ENCODE measurements at places on chromosomes 11 and 22. TPM values are rescaled to one million over a fixed set of nuclear protein-coding genes. Genes with fewer than 3 reads are reported as not detected.

- no peak for DNase-seq
Observed at GRCh38 chr11:78020246-78020645, 2.8 kb downstream of the KCTD14 start.

- no peak for DNase-seq
Observed at GRCh38 chr11:47464483-47464882, 15.5 kb upstream of the RAPSN start.

DNA sequence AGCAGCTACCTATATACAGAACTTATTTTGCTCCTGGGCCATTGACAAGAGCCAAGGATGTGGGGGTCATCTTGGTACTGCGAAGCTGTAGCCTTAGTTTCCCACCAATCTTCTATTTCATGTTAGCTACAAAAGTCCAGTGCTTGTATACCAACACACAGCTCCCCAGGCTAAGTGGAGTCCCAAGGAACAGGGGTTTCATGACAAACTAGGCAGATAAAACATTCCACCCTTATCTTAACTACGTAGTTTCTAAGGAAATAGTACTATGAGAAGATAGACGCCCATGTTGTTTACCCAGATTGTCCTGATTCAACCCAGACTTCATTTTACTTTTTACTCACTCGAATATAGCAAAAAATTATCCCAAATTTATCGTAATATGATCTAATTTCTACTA is 218.5 kb downstream of the DYNC2H1 start:
- DNase-seq = no peak

- no peak for DNase-seq
Observed at GRCh38 chr11:11244470-11245080, 108.5 kb downstream of the CSNK2A3 start.

DNA sequence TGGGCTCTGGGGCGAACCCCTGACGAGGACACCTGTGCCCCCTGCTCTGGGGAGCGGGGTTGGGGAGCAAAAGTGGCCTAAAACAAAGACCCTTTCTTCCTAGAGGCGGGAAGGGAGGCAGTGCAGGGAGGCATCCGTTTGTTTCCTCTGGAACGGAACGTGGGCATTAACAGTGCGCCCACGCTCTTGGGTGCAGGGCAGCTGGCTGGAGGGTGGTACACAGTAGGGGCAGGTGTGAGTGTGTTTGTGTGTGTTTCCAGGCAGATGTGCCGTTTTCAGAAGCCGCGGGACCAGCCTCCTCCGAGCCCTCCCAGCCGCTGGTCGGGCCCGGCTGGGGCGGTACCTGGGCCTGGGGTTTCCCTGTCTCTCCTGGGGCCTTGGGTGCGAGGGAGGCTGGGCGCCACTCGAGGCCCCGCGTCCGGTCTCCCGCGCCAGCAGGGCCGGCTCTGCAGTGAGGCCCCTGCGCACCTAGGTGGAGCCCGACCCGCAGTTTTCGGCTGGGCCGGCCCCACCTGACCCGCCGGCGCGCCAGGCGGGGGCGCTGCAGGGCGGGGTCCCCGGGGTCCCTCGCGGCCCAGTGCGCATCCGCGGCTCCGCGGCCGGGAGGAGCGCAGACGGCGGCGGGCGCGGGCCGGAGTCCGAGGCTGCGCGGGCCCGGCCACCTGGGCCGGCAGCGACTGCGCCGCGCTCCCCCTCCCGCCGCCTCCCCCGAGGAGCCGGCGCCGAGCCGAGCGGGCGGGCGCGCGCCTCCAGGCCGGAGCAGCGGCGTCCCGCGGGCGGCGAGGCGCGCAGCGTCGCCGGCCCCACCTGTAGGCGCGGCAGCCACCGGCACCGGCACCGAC is 1252.7 kb downstream of the BRD1 start:
- DNase-seq = peak; percentile 73

DNA sequence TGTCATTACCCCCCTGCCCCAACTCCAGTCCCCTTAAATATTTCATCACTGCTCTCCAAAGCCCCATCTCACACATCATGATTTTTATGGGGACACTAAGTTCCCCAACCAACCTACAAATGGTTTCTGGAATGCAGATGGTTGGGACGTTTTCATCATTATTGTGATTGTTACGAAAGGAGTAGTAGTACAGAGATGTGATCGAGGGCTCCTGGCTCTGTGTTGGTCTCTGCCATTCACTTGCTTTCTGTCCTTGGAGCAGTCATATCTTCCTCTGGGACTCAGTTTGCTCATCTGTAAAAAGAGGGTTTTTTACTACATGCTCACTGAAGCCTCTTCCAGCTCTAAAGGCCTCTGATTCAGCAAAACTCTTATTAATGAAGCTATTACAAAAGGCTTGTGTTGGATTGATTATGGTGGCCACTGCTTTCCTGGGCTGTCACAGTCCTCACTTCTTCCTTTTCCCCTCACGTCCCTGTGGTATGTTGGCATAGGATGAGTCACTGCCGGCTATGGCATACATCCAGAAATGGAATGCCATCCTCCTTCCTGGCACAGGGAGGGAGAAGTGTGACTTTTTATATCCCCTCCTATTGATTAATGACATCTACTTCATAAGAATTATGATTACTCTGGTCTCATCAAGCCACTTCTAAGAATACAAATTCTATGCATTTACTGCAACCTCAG is 593.7 kb downstream of the METTL15 start:
- no peak for DNase-seq

DNA sequence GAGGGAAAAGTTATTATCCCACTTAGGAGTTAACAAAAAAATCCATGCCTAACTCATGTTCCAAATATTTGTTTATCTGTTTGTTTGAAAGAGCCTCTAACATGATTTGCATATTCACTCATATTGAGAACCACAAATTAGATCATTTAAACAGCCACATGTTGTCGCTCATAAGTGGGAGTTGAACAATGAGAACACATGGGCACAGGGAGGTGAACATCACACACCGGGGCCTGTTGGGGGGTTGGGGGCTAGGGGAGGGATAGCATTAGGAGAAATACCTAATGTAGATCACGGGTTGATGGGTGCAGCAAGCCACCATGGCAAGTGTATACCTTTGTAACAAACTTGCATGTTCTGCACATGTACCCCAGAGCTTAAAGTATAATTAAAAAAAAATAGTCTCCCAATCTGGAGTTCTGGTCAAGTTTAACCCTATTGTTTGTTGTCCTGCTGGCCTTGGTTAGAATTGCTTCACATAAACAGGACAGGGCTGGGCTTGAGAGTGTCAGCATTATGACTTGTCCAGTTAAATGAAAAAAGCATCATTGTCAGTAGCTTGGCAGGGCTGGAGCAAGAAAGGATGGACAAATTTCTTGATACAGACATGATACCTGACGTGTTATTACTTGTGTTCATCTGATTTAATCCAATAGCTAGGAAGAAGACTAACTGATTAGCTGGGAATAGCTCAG is 57.8 kb upstream of the PSMA1 start:
- DNase-seq = no peak

GRCh38 chr11:26483108-26483507 is 89.0 kb downstream of the MUC15 start:
- DNase-seq = no peak

DNA sequence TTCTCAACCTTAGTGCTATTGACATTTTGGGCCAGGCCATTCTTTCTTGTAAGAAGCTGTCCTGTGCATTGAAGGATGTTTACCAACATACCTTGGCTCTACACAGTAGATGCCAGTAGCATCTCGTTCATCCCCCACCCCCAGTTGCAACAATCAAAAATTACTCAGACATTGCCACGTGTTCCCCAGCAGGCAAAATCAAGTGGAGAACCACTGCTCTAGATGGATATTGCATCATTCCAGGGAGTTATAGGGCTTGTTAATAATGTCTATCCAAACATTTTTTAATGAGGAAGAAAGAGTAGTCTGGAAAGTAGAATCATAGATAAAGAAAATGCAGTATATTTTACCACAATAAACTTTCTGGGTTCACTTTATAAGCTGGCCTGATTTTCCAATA is 64.1 kb downstream of the PRMT3 start:
- DNase-seq = no peak

- DNase-seq = no peak
Observed at GRCh38 chr11:116421529-116422185, 351.1 kb downstream of the BUD13 start.

GRCh38 chr11:19919050-19919561 is 206.5 kb downstream of the NAV2 start:
- DNase-seq = no peak

GRCh38 chr11:95247127-95247684 is 16.2 kb upstream of the SESN3 start:
- no peak for DNase-seq

DNA sequence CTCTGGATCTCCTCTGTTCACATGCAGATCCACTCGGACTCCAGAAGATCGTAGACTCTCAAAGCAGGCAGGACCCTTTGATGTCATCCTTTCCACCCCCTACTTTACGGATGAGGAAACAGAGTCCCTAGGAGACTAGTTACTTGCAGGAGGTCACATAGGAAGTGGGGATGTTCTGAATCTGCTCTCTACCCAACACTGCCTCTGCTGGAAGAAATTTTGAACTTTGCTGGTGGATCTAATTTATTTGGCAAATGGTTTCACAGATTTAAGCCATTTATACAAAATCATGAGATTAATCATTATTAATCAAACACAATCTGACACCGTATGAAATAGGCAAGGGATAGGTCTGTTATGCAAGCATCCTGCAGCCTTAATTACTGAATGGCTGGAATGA is 55.0 kb upstream of the USP47 start:
- DNase-seq = no peak

The NELL1 gene
- 0.51 TPM for total RNA-seq

The ROBO4 gene
- 0.07 TPM for total RNA-seq

The MMP12 gene
- total RNA-seq = not detected

The BEST1 gene
- 0.96 TPM for total RNA-seq

The ZP1 gene
- not detected for total RNA-seq

The KDELR3 gene
- total RNA-seq = 5.3 TPM

The TSSK2 gene
- not detected for total RNA-seq

All from neural crest cell (in vitro differentiated cells).